ENCODE measurements at places on chromosomes 5 and 9.

DNA sequence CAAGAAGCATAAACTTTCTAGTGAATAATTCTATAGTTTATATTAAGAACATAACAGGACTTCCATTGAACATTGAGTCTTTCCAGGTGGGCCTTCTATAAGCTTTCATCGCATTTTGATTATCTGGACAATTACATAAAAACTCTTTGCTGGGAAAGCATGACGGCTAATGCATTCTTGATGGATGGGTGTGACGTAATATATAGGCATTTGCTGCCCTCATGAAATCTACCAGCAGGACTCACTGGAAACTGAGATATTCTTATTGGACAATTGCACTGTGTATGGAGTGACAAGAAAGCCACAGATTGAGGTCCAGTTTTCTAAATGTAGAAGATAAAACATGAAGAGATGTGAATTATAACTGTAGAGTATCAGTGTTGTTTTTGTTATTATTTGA lies 15.0 kb downstream of the PTPRD start:
- DNase-seq, result no peak

GRCh38 chr5:79982136-79982535 lies 8.9 kb downstream of the MTX3 start:
- DNase-seq, result no peak

GRCh38 chr9:114284316-114285060 lies 38.4 kb upstream of the ORM1 start:
- DNase-seq, result no peak

DNA sequence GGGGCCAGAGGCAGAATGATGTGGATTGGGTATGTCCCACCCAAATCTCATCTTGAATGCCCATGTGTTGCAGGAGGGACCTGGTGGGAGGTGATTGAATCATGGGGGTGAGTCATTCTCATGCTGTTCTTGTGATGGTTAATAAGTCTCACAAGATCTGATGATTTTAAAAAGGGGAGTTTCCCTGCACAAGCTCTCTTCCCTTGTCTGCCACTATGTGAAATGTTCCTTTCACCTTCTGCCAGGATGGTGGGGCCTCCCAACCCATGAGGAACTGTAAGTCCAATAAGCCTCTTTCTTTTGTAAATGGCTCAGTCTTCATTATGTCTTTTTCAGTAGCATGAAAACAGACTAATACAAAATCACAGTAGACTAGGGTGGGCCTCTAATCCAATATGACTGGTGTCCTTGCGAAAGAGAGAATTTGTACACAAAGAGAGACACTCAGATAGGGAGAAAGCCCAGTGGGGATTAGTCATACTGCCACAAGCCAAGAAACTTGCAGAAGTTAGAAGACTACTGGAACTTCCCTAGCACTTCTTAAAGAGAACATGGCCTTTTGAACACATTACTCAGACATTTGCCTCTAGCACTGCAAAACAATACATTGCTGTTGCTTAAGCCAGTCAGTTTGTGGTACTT lies 68.4 kb downstream of the ANXA1 start:
- DNase-seq, result no peak

- DNase-seq, result no peak
Measured at GRCh38 chr5:109191153-109191558, 218.6 kb downstream of the PJA2 start.

DNA sequence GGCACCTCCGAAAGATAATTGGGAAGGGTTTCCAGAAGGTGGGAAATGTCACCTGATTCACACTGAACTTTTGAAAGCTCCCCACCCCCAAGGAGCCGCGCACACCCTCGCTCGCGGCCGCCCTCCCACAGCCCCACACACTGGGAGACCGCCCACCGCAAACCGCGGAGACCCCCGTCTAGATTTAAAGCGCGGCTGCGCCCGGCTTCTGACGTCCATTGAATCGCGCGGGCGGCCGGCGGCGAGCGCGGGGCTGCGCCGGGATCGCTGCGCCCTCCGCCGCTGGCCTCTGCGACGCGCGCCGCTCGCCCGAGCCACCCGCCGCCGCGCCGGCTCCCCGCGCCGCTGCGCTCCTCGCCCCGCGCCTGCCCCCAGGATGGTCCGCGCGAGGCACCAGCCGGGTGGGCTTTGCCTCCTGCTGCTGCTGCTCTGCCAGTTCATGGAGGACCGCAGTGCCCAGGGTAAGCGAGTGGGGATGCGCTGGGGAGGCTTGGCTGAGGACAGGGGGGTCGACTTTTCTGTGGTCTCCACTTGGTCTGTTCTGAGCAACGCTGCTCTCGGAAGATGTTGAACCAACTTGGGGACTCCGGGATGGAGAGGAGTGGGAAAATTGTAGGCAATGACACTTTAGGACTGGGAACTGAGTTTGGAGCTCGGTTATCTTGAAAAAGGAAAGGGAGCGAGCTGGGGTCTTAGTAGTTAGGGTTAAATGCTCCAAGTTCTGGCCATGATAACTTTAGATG lies at the start of gene FST:
TSS of gene FST (plus strand) at position 214 of the 743 bp plus-strand sequence. CDS start at position 377, 163 bp downstream.
- no peak for DNase-seq

All from stimulated activated CD4-positive, alpha-beta T cell treated with anti-CD3 and anti-CD28 coated beads, Interleukin-15, amount 100 ng/mL, for 1 hour (primary cell).